ENCODE measurements at places on chromosomes 1 and 21.

DNA sequence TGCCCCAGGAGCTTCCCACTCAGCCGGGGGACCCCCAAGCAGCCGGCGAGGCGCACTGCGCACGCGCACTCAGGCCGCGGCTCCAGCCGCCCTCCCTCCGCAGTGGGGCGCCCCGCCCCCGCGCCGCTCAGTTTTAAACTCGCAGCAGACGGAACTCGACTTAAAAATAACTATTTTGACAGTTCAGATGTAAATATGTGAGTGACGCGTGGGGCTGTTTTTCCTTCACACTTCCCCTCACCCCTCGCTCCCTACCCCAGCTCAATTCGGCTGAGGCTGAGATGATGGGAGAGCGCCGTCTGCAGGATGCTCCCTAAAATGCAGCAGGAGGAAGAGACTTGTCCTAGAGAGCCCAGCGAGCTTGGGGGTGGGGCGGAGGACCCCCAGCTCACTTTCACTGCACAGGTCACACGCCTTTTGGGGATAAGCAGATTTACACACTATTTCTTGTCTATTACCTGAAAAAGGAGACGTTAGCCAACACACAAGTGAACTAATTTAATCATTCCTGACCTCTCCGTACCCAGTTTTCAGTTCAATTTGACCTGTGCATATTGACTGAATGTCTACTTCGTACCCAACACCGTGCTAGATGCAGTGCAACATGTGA lies 8.9 kb upstream of the LEMD1 start:
- DNase-seq, result peak; percentile 50

GRCh38 chr1:92478393-92478792 lies 8.3 kb downstream of the GFI1 start:
- no peak for DNase-seq

DNA sequence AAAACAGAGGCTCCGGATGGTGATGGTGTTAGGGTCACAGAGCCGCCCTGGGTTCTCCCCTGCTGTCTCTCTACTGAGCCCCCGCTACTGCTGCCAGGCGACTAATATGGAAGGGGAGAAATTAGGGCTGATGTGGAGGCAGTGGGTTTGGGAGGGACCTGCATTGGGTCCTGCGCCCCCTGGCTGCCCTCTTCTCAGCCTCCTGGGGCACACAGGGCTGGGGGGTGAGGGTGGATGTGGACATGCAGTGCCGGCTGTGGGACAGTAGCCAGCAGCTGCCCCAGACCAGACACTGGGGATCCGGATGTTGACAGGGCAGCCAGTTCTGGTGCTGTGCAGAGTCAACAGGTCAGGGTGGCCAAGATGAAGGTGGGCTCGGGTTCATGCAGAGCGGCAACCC lies 1.5 kb upstream of the CLCNKB start:
- DNase-seq, result no peak

GRCh38 chr21:27476696-27477095 lies 509.8 kb upstream of the ADAMTS5 start:
- DNase-seq, result no peak

- no peak for DNase-seq
Observed at GRCh38 chr21:43933680-43934079, 68.7 kb downstream of the AGPAT3 start.

Data from A172 (cell line).